Left kidney (tissue), 8 donors: ENCODE measurements at places on chromosomes 4 and X.

DNA sequence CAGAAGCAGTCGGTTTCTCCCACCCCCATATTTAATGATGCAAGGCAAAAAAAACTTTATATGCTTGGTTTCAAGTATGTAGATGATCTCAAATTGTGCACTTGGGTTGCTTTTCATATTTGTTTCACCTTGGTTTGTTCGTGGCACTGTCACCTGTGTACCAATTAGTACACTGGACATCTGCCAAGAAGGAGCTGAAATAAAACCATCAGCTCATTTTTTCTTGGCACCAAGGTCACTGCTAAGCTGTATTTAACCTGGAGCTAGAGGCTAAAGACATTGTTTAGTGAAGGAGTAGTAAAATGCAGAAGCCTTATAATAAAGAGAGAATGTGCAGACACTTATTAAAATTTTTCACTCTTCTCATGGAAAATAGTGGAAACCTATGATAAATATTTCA is 430.8 kb downstream of the ARHGAP24 start:
- no peak for DNase-seq

GRCh38 chrX:81414630-81415029 is 212.7 kb downstream of the SH3BGRL start:
- DNase-seq: no peak

GRCh38 chr4:83563998-83564397 is 28.1 kb downstream of the GPAT3 start:
- no peak for DNase-seq

- DNase-seq: no peak
These were observed 10.3 kb upstream of the FRMPD4 start for GRCh38 chrX:12128017-12128416.

- DNase-seq: no peak
These were observed 44.8 kb downstream of the RBMX start for GRCh38 chrX:136835761-136836160.

GRCh38 chr4:25621027-25621930 is 34.4 kb upstream of the SLC34A2 start:
- DNase-seq: peak; percentile 32

GRCh38 chr4:129358571-129358970 is 262.6 kb downstream of the C4orf33 start:
- DNase-seq: no peak

DNA sequence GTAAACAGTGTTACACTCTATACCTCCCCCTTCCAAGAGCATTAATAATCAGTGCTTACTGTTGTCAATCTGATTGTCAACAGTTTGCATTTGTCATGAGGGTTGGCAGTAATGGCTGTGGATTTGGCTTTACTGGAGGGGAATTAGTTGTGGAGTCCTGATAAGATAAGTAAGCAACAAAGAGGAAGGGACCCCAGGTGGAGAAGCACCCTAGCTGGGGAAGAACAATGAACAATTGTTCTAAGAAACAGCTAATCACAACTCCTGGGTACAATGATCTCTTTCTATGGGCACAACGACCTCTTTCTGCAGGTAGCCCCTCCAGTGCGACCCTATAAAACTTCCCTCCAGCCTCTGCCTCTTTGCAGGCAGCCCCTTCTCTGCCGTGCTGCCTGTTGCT is 53.2 kb upstream of the CDKN2AIP start:
- no peak for DNase-seq

GRCh38 chrX:43552156-43552555 is 103.9 kb upstream of the MAOA start:
- DNase-seq: no peak
